ENCODE measurements at places on chromosomes 12 and 14. TPM values are rescaled to one million over a fixed set of nuclear protein-coding genes. Genes with fewer than 3 reads are reported as not detected.

STAT2 gene
- 9.7 TPM for polyA plus RNA-seq

TTC8 gene
- 51.0 TPM for polyA plus RNA-seq

RNASE1 gene
- 37.8 TPM for polyA plus RNA-seq

AQP5 gene
- not detected for polyA plus RNA-seq

CLEC2A gene
- polyA plus RNA-seq: not detected

RNASE3 gene
- polyA plus RNA-seq: 2.3 TPM

PRPH gene
- not detected for polyA plus RNA-seq

PRH2 gene
- not detected for polyA plus RNA-seq

AQP2 gene
- polyA plus RNA-seq: not detected

DNAI7 gene
- 6.2 TPM for polyA plus RNA-seq

OSBPL8 gene
- polyA plus RNA-seq: 38.9 TPM

RGS6 gene
- 10.0 TPM for polyA plus RNA-seq

TMEM30B gene
- not detected for polyA plus RNA-seq

SYNE3 gene
- polyA plus RNA-seq: 1.6 TPM

All from Purkinje cell (primary cell).